Renal cortex interstitium (tissue), 15 donors: ENCODE measurements at places on chromosomes 16 and 17. TPM values are rescaled to one million over a fixed set of nuclear protein-coding genes. Genes with fewer than 3 reads are reported as not detected.

HS3ST3B1 gene
- 24.1 TPM for polyA plus RNA-seq

IRX6 gene
- polyA plus RNA-seq: 5.5 TPM

KRT23 gene
- 0.94 TPM for polyA plus RNA-seq

MMD gene
- 19.4 TPM for polyA plus RNA-seq

TGFB1I1 gene
- 51.3 TPM for polyA plus RNA-seq
